ENCODE measurements at places on chromosomes 2 and 18.

GRCh38 chr18:71707985-71708500 is 836.1 kb downstream of the CBLN2 start:
- no peak for DNase-seq

GRCh38 chr2:171553858-171554257 is 31.6 kb downstream of the CYBRD1 start:
- DNase-seq, result no peak

- DNase-seq, result no peak
These were observed 20.9 kb downstream of the DYSF start for GRCh38 chr2:71474116-71474743.

GRCh38 chr2:233101816-233102215 is 41.7 kb downstream of the INPP5D start:
- no peak for DNase-seq

- no peak for DNase-seq
These were observed 84.3 kb downstream of the GATA6 start for GRCh38 chr18:22253676-22254075.

DNA sequence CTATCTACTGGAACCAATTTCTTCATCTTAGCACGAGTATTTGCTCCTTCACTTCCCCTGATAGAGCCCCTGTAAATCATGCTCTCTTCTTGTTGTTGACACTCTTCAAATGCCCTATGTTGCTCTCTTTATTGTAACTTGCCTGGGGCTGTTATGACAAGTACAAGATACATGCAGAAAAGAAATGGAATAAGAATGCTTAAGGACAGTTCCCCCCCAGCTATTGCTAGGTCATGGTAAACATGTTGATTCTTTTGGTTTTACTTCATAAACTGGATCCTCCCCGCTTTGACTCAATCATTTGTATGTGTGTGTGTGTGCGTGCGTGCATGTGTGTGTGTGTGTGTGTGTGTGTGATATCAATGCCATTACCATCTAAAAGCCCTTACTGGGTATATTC is 368.5 kb upstream of the CNTNAP5 start:
- DNase-seq, result no peak

GRCh38 chr18:24420551-24420950 is 5.9 kb upstream of the IMPACT start:
- no peak for DNase-seq

DNA sequence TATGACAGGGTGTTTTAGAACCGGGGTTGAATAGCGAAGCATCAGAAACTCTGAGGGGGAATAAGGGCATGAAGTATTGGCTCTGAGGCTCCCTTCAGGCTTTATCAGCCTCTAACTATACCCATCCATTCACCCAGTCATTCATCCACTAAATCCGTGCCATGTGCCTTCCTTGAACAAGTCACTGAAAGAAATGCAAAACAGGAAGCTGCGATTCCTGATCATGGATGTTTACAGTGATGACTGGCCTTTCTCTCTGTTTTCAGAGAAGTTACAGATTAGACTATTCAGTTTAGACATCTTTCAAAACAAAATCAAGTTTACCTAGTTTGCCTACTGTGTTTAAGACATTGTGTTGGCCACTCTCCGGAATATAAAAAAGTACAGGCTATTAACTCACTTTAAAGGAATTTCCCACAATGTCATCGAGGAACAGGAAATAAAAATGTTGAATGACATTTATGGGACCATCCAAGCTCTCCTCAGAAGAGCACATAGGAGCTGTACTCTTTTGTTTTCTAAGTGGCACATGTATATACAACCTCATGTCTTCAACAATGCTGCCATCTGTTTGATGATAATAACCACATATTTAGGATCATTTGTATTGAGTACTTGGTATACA is 43.8 kb upstream of the SLC14A1 start:
- DNase-seq, result no peak

GRCh38 chr2:43441195-43441594 is 154.6 kb downstream of the THADA start:
- no peak for DNase-seq

DNA sequence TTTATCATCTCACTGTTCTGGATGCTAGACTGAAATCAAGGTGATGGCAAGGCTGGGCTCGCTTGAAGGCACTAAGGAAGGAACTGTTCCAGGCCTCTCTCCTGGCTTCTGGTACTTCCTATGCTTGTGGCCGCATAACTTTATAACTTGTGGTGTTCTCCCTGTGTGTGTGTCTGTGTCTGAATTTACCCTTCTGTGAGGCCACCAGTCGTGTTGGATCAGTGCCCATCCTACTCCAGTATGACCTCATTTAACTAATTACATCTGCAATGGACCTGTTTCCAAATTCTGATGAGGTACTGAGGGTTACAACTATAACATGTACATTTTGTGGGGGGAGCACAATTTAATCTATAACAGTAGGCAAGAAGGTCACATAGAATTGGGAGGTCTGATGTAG is 41.6 kb downstream of the LYPD6B start:
- no peak for DNase-seq

- DNase-seq, result no peak
These were observed 88.1 kb upstream of the MAP4K4 start for GRCh38 chr2:101609433-101609832.

GRCh38 chr2:162734866-162735265 is 103.7 kb downstream of the KCNH7 start:
- DNase-seq, result no peak

DNA sequence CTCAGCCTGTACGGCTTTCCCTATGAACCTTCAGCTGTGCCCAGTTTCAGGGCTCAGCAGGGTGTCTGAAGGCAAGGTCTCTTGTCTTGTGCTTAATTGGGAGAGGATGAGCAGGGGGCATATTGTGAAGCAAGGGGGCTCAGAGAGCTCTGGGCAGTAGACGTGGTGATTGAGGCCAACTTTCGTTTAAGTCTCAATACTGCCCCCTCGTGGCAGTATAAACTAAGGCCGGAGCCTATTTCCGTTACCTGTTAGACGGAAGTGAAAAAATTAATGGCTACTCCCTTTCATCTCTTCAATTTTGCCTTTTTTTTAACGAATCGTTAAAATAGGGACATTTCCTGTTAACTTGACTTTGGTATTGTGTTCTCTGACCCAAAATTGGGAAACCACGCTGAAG is 193.4 kb downstream of the TDRD15 start:
- no peak for DNase-seq

- no peak for DNase-seq
These were observed 84.7 kb downstream of the CDC42EP3 start for GRCh38 chr2:37586663-37587317.

GRCh38 chr2:101766871-101767739 is 69.6 kb downstream of the MAP4K4 start:
- DNase-seq, result peak; percentile 63

GRCh38 chr18:23487738-23488570 is 15.4 kb upstream of the RMC1 start:
- no peak for DNase-seq

DNA sequence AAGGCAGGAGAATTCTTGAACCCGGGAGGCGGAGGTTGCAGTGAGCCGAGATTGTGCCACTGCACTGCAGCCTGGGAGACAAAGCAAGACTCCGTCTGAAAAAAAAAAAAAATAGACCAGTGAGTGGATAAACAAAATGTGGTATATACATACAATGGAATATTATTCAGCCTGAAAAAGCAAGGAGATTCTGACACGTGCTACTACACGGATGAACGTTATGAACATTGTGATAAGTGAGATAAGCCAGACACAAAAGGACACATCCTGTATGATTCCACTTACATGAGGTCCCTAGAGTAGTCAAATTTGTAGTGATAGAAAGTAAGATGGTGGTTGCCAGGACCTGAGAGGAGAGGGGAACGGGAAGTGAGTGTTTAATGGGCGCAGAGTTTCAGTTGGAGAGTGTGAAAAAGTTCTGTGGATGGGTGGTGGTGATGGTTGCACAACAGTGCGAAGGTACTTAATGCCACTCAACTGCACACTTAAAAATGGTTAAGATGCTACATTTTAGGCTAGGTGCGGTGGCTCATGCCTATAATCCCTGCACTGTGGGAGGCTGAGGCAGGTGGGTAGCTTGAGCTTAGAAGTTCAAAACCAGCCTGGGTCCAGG is 38.3 kb downstream of the NIFK start:
- DNase-seq, result no peak
